Stimulated activated CD4-positive, alpha-beta T cell treated with anti-CD3 and anti-CD28 coated beads, Interleukin-4, amount 100 ng/mL, for 4 hours (primary cell): ENCODE measurements at places on chromosomes 2 and 18.

DNA sequence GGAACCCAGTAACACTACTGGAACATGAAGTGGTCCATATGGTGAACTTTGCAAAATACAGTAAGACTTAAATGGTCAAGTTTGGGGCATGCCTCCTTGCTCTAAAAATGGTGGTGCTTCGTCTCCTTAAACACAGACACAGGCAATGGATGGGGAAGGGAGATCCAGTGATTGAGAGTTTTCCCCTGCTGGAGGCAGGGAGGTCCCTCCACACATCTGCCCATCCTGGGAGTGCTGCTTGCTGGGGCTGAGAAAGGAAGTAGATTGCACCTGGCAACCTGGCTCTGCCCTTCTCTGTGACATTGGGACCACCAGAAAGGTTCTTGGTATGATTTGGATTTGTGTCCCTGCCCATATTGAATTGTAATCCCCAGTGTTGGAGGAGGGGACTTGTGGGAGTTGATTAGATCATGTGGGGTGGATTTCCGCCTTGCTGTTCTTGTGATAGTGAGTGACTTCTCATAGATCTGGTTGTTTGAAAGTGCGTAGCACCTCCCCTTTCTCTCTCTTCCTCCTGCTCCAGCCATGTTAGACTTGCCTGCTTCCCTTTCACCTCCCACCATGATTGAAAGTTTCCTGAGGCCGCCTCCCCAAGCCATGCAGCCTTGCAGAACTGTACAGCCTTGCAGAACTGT lies 35.4 kb upstream of the SKOR2 start:
- DNase-seq: no peak

GRCh38 chr18:76592981-76593381 lies 97.9 kb upstream of the ZNF516 start:
- no peak for DNase-seq

GRCh38 chr18:11581286-11581685 lies 28.1 kb upstream of the SLC35G4 start:
- DNase-seq: no peak

DNA sequence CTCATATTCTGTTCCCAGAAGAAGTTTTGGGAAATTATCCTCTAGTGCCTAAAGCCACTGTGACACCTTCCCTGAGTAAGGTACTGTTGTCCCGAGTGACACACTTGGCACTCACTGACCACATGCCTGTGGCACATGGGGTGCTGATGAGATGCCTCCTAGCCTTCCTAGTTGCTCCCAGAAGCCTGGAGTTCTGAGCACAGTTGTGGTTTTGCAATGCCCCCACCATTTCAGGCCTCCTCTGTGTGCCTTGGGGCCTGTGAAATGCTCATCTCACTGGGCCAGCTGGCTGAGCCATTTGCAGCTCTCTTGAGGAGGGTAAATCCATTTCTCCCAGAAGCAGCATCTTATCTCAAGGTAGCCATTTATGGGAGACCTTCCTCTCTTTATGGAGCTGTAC lies 91.8 kb downstream of the DGKD start:
- no peak for DNase-seq

DNA sequence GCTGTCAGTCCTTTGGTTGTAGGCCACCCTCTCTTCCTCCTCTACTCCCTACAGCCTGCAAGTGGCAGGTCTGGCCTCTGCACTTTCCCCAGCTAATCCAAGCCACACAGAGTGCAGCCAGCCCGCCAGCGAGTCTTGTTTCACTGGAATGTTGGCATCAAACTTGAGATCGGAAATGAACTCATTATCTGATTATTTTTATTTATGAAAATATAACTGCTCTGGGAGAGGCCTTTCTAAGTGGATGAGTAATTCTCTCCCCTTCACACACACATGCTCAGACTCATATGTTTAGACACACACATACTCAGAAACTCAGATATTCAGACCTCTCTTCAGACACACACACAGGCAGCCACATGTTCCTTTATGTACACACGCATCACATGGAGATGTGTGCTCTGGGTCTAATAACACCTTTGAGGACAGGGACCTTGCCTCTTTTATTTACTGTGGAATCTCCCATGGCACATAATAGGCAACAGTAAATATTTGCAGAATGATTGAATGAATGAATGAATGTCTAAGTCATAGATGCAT lies 151.3 kb downstream of the ZFP36L2 start:
- no peak for DNase-seq
